Thymus (tissue), 14 donors: ENCODE measurements at places on chromosomes 13 and 19. TPM values are rescaled to one million over a fixed set of nuclear protein-coding genes. Genes with fewer than 3 reads are reported as not detected.

RCBTB1 gene
- 15.3 TPM for total RNA-seq

IGSF23 gene
- 0.05 TPM for total RNA-seq

DNA sequence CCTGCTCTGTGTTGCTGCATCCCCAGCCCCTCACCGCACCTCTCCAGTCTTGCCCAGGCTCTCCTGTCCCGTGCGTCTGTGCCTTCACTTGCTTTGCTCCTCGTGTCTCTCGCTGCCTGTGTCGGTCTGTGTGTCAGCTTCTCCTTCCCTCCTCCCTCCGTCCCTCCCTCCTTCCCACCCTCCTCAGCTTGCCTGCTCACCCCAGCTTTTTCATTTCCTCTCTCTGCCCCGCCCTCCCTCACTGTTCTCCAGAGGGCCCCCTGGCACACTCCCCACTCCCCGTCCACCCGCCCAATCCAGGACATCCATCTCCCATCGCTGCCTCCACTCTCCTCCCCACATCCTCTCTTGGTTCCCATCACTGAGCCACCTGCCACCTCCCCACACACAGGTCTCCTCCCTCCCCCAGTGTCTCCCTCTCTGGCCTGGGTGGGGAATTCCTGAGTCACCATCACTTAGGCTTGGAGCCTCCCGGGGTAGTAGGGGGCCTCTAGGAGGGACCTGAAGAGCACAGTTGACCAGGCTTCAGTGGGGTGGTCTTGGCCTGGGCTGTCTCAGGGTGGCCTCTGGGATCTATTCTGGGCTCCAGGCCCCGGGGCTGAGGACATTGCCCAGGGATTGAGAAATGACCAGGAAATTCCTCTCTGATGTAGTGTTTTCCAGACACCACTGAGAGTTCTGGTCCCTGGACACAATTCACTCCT is at the start of gene PTGIR:
TSS of gene PTGIR (minus strand) at position 132 of the 704 bp plus-strand sequence. CDS start 864 bp downstream, outside the sequence.
- no peak within 1 kb of the TSS for H3K4me3 ChIP-seq
- peaks cover 11% of the 10 kb centered on the region for H3K4me1 ChIP-seq
- DNase-seq: peak; percentile 37

DNA sequence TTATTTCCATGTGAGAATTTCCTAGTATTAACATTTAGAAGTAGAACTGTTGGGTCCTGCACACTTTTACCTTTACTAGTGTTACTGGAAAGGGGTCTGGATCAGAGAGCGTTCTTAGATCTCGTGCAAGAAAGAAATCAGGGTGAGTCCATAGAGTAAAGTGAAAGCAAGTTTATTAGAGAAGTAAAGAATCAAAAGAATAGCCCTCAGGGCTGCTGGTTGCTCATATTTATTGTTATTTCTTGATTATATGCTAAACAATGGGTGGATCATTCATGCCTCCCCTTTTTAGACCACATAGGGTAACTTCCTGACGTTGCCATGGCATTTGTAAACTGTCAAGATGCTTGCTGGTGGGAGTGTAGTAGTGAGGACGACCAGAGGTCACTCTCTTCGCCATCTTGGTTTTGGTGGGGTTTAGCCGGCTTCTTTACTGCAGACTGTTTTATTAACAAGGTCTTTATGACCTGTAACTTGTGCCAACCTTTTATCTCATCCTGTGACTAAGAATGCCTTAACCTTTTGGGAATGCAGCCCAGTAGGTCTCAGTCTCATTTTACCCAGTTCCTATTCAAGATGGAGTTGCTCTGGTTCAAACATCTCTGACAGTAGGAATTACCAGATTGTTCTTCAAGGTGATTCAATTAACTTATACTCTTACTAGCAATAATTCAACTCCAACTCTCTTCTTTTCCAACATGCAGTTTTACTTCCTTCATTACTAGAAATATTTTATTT is 27.4 kb downstream of the NDFIP2 start:
- H3K27me3 ChIP-seq: no peaks in the 10 kb centered on the region
- no peak for DNase-seq
- H3K36me3 ChIP-seq: no peaks in the 10 kb centered on the region
- no peaks in the 10 kb centered on the region for H3K4me1 ChIP-seq
- H3K27ac ChIP-seq: no peak overlapping the region

GRCh38 chr13:100336795-100337516 is 248.1 kb downstream of the PCCA start:
- H3K4me3 ChIP-seq: no peak overlapping the region
- H3K36me3 ChIP-seq: no peaks in the 10 kb centered on the region
- no peaks in the 10 kb centered on the region for H3K4me1 ChIP-seq
- no peak overlapping the region for H3K27ac ChIP-seq

DNA sequence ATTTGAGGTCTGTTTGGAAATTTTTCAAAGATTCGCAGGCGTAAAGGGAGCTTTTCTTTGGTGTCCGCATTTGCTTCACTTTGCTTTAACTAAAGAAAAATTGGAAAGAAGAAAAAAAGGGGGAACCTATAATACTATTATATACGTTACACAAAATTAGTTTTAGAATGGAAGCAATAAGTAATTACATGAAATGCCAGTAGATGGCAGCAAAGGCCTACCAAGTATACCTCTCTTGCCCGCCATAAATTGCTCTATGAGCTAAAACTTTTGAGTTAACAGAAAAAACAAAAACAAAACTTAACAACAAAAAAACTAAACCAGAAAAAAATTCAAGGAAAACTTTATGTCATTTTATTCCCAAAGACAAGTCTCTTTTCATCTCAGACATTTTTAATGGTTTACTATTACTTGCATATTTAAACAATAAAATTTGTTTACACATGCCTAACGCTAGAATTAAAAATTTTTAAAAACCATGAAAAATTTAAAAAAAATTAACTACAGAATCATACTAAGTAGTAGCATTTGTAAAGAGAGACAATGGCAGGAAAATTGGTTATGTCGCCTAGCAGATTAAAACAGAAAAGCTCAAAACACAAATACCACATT is 271.4 kb downstream of the NALCN start:
- H3K36me3 ChIP-seq: no peaks in the 10 kb centered on the region
- peak; percentile 12 for DNase-seq
- no peak overlapping the region for H3K4me3 ChIP-seq
- H3K4me1 ChIP-seq: no peaks in the 10 kb centered on the region
- no peaks in the 10 kb centered on the region for H3K27me3 ChIP-seq

ZNF546 gene
- 4.3 TPM for total RNA-seq

COL4A1 gene
- 63.0 TPM for total RNA-seq

NAXD gene
- total RNA-seq: 15.8 TPM

DNA sequence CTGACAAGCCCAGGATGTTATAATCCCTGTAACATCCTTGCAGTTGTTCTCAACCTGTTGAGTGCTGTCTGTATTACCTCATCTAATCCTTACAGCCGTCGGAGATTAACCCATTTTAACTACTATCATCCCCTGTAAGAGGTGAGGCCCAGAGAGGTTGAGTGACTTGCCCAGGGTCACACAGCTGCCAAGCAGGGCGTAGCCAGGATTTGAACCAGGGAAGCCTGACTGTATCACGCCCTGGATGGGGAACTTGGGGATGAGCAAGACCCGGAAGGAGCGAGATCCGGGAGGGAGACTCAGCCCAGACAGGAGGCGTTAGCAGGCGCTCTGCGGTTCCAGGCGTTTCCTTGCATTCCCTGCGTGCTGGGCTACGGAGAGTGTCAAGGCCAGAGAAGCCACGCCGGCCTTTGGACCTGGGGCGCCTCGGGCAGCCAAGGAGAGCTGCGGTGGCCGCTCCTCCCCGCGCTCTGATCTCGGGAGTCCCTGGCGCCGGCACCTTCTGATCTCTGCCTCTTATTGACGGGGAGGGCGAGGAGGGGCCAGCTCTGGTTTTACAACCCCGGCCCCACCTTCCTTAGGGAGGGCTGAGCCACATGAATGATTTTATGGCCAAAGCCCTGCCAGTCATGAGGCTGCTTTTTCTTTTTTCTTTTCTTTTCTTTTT is 6.2 kb downstream of the SULT2B1 start:
- no peaks in the 10 kb centered on the region for H3K4me1 ChIP-seq
- no peak overlapping the region for H3K27ac ChIP-seq
- peaks cover 35% of the 10 kb centered on the region for H3K27me3 ChIP-seq
- no peak for DNase-seq
- no peak overlapping the region for H3K4me3 ChIP-seq

GRCh38 chr19:49924004-49924880 is 4.8 kb upstream of the ATF5 start:
- peaks cover 74% of the 10 kb centered on the region for H3K36me3 ChIP-seq
- no peak for DNase-seq
- no peak overlapping the region for H3K27ac ChIP-seq
- H3K4me3 ChIP-seq: no peak overlapping the region
- peaks cover 13% of the 10 kb centered on the region for H3K4me1 ChIP-seq

JSRP1 gene
- total RNA-seq: 0.90 TPM

DNA sequence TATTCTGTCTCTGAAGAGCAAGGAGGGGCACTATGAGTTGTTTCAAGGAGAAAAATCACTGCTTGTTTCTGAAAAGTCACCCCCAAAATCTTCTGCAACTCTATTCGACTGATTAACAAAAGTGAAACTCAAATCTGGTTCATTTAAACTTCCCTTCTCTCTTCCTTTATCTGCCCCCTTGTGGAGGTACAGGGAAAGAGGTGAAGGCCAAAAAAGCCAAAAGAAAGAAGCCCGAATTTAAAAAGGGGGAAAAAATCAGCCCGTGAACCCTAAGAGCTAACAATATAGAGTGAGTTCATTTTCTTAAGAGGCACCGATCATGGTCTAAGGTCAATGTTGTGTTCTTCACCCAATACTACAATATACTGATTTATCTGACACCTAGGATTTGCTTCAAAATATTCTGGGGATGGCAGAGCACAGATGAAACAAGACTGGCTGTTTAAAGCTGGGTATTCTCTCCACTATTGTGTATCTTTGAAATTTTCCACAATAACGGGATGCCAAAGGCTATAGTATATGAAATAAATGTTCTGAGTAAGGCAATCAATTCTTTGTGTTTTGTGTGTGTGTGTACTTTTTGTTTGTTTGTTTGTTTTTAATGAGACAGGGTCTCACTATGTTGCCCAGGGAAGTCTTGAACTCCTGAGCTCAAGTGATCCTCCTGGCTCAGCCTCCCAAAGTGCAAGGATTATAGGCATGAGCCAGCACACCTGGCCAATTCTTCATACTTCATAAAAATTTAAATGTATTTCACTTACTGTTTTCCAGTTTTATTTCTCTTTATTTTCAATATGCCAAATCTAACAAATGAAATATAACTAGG is 55.0 kb upstream of the EEF1AKMT1 start:
- no peaks in the 10 kb centered on the region for H3K27me3 ChIP-seq
- peaks cover 3% of the 10 kb centered on the region for H3K36me3 ChIP-seq
- no peak overlapping the region for H3K27ac ChIP-seq
- DNase-seq: peak; percentile 83
- H3K4me3 ChIP-seq: no peak overlapping the region

SLC25A42 gene
- total RNA-seq: 5.8 TPM

DNA sequence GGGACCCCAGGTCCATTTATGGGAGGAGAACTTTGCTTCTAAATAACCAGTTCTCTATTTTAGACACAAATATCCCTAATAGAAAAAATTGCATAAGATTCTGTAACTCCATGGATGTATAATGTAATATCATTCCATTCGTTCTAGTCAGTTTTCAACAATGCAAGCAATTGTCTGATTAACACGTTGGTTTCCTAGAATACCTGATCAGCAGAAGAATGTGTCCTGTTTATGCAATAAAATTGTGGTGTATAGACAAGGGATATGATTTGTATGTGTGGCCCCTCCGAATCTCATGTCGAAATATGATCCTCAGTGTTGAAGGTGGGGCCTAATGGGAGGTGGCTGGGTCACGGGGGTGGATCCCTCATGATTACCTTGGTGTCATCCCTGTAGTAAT is 62.1 kb downstream of the RUBCNL start:
- no peaks in the 10 kb centered on the region for H3K36me3 ChIP-seq
- no peak overlapping the region for H3K27ac ChIP-seq
- peaks cover 14% of the 10 kb centered on the region for H3K4me1 ChIP-seq
- H3K27me3 ChIP-seq: no peaks in the 10 kb centered on the region
- DNase-seq: no peak

GRCh38 chr19:3576696-3577443 is 4.1 kb downstream of the HMG20B start:
- H3K36me3 ChIP-seq: peaks cover 17% of the 10 kb centered on the region
- no peaks in the 10 kb centered on the region for H3K27me3 ChIP-seq
- peaks cover 12% of the 10 kb centered on the region for H3K4me1 ChIP-seq
- H3K27ac ChIP-seq: no peak overlapping the region

PRR19 gene
- total RNA-seq: 0.42 TPM

RPS16 gene
- 788 TPM for total RNA-seq

DNA sequence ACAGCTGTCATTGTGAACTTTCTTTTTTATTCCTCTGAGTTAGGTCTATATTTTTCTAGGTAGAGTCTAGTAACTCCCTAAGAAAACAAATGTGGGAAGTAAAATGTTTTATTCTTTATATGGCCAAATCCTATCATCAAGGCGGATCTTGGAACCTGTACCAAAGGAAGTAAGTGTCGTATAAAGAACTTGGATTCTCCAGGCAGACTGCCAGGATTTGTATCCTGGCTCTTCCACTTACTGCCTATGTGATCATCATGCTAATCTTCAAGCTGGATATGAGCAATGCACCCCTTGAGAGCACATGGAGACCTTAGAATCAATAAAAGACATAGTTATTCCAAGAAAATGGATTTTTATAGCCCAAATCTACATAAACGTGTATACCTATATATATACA is 286.5 kb downstream of the PCDH17 start:
- H3K4me1 ChIP-seq: no peaks in the 10 kb centered on the region
- no peaks in the 10 kb centered on the region for H3K36me3 ChIP-seq
- no peak overlapping the region for H3K27ac ChIP-seq
- no peaks in the 10 kb centered on the region for H3K27me3 ChIP-seq

GRCh38 chr19:48249502-48250014 is 6.2 kb downstream of the CARD8 start:
- peaks cover 11% of the 10 kb centered on the region for H3K4me1 ChIP-seq
- no peak for DNase-seq
- peaks cover 8% of the 10 kb centered on the region for H3K36me3 ChIP-seq
- peak overlapping the region; percentile 54 for H3K4me3 ChIP-seq
- peak overlapping the region; percentile 100 for H3K27ac ChIP-seq
- no peaks in the 10 kb centered on the region for H3K27me3 ChIP-seq

MEDAG gene
- 0.76 TPM for total RNA-seq

DNA sequence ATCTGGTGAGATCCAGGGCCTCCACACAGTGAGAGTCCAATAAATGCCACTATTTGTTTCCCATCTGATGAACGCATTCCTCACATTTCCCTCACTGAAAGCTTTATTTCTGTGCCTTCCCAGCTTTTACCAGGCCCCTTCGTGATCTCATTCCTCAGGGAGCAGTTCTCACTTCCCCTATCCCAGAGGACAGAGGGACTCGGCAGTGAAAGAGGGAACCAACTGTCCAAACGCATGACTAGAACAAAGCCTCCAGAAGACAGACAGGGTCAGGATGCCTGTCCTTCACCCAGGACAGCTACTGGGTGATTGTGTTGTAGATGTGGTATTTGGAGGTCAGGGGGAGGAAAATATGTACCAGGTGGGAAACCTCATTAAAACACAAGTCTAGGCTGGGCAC is 2.0 kb upstream of the ZBTB45 start:
- no peaks in the 10 kb centered on the region for H3K27me3 ChIP-seq
- H3K4me1 ChIP-seq: peaks cover 20% of the 10 kb centered on the region
- peaks cover 6% of the 10 kb centered on the region for H3K36me3 ChIP-seq
- H3K4me3 ChIP-seq: no peak overlapping the region
- DNase-seq: no peak

SACS gene
- total RNA-seq: 11.4 TPM

GRCh38 chr19:32039440-32039839 is 306.0 kb upstream of the ZNF507 start:
- H3K27me3 ChIP-seq: peaks cover 3% of the 10 kb centered on the region
- DNase-seq: no peak
- H3K36me3 ChIP-seq: no peaks in the 10 kb centered on the region

- no peak for DNase-seq
- H3K27me3 ChIP-seq: no peaks in the 10 kb centered on the region
- H3K4me1 ChIP-seq: peaks cover 4% of the 10 kb centered on the region
- no peak overlapping the region for H3K27ac ChIP-seq
These were observed 19.1 kb downstream of the ELL start for GRCh38 chr19:18502638-18503294.

GRCh38 chr13:109869312-109870237 is 83.2 kb upstream of the IRS2 start:
- DNase-seq: peak; percentile 25
- H3K4me1 ChIP-seq: no peaks in the 10 kb centered on the region
- peak overlapping the region; percentile 28 for H3K4me3 ChIP-seq
- peak overlapping the region; percentile 26 for H3K27ac ChIP-seq
